CMK (cell line): ENCODE measurements at places on chromosomes 4 and X.

DNA sequence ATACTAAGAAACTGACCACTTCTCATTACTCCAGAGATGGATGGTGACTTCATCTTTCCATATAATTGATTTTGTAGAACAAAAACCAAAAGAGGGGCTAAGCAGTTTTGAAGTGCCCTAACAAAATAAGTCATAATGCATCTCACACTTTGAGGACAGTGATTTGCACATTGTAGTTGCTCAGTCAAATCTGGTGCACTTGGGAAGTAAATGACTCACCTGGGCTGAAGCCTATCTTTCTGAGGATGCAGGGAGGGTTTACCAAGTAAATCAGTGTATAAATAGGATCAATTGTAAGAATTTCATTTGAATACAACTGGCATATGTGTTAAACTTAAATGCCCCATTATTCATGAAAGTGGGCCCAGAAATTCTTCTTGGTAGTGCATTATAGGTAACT lies 134.2 kb downstream of the DCLK2 start:
- DNase-seq = no peak

DNA sequence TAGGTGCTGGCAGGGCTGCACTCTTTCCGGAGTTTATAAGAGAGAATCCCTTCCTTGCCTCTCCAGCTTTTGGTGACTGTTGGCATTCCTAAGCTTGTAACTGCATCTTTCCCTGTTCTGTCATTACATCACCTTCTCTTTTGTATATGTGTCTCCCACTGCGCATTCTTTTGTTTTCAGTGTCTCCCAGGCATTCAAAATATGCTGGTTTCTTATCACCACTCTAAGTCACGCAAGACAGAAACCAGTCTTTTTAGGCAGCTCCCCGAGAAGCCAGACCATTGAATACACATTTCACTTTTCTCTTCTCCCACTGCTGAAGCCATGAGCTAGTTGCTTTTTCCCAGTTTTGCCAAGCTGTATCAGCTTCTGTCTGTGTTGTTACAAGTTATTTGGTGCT lies 71.0 kb downstream of the LAS1L start:
- DNase-seq = no peak

DNA sequence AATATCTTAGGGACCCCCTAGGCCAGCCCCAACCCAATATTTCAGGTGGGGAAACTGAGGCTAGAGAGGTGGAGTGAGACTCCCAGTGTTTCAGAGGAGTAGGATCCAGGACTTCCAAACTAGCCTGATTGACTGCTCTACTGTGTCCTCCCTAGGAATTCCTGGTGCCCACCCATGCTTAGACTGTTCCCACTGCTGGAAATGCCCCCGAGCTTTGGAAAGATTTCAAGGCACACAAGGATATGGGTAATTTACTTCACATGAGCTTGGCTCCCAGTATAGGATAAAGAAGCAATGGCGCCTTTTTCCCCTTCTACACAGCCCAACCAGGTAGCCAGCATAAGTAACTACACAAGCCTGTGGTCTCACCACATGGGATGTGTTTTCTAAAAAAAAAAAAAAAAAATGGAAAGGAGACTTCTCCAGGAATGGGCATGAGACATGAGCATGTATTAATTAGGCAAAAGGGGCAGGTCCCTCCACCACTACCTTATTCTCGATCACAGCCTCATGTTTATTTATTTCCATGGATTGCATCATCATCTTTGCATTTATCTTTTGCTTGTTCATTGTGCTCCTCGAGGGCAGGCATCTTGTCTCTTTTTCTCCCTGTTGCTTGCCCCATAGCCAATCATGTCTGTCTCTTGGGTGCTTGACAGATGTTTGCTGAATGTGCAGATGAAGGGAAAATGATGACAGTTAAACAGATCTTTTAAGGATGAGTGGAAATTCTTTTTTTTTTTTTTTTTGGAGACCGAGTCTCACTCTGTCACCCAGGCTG lies 66.7 kb downstream of the DRD5 start:
- no peak for DNase-seq

DNA sequence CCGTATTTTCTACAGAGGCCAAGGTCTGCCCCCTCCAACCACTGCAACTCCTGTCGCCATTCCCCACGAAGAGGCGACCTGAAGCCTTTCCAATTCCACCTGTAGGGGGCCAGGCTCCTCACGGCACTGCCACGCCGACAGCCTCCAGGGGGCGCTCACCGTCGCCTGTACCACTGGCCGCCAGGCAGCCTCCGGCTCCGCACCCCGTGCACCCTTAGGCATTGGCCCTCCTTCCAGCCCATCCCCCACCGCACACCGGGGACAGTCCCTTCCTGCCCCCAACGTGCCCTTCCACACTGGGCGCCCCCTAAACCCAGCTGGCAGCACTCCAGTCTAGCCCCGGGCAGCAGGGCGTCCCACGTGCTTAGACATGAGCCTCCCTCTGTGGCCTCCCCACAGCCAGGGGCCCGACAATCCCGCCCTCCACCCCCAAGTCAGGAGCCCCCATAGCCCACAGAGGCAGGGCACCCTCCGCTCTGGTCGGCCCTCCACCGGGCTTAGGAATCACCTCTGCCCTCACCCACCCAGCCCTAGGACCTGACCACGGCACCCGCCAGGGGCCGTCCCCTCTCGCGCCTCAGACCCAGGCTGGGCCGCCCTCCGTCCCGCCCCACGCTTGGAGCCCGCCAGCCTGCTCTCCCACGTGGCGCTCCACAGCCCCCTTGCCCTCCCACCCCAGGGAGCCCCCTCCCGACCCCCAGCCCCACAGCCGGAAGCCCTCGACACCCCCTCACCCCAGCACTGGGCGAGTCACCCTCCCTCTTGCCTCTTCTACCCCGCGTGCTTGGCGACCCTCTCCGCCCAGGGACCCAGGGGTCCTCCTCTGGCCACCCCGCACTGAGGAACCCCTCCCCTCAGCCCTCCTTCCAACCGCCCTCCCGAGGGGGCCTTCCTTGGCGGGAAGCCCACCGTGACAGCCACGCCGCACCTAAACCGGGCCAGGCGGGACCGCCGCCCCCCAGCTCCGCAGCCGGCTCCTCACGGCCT lies 711 bp downstream of the PNMA6E start:
- DNase-seq = peak; percentile 41

- DNase-seq = no peak
Measured at GRCh38 chr4:169119536-169119935, 109.5 kb upstream of the CBR4 start.

- DNase-seq = no peak
Measured at GRCh38 chrX:123590842-123591486, 141.9 kb downstream of the THOC2 start.

- DNase-seq = no peak
Measured at GRCh38 chr4:169846396-169846795, 88.7 kb upstream of the HPF1 start.

- no peak for DNase-seq
Measured at GRCh38 chr4:14410516-14410915, 591.8 kb upstream of the CPEB2 start.

DNA sequence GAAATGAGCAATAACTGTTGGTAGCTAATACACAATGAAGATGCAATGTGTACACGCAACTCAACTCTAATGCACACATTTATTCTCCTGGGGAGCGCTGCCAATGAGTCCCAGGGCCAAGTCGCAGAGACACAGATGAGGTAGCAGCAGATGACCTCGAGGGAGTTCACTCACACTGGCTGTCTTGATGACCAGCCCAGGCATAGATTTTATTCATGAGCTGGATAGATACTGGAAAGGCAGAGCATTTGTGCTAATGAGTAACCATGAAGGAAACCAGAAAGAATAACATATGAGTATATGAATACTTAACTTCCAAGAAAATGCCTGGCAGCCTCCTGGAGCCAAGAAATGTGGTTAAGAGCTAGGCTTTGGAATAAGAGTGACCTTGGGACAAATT lies 42.3 kb downstream of the RASL11B start:
- no peak for DNase-seq

- DNase-seq = no peak
Measured at GRCh38 chrX:68808686-68809357, 20.0 kb upstream of the EFNB1 start.

DNA sequence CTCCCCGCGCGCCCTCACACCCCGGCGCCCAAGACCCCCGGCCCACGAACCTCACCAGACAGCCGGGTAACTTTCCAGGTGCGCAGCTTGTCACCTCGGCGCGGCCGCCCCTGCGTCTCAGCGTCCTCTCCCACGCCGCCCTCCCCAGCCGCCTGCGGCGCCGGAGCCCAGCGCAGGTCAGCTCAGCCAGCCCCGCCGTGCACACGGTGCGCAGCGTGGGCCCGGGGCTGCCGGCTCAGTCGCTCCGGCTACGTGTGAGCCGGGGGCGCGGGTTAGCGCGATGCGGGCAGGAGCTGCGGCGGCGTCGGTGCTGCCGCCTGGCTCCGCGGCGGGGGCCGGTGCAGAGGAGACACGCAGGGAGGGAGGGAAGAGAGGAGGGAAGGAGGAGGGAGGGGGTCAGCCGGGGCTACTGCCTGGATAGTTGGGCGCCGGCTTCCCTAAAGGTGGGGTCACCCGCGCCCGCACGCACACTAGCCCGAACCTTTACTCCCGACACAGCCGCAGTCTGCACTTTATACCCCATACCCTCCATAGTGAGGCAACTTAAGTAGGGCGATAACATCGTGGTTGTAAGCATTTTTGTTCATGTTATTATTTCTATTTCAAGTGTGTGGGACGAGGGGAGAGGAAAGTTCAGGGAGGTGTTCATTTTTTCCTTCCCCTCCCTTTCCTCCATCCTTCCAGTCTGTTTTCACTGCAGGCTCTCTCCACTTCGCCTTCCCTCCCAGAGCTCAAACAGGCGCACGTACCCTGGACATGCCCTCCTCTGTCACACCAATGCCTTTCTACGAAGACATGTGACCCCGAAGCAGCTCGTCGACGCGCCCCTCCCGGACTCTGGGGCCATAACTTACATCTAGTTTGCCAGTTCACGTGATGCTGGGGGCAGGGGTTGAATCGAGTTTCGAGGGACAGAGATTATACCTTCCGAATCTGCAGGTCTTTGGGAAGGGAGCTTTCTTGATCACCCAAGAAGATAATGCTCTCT lies at the start of gene PRKG2:
Gene PRKG2 (minus strand): TSS at position 342 of the 988 bp plus-strand sequence. CDS start 10,175 bp downstream, outside the sequence.
- DNase-seq = no peak

DNA sequence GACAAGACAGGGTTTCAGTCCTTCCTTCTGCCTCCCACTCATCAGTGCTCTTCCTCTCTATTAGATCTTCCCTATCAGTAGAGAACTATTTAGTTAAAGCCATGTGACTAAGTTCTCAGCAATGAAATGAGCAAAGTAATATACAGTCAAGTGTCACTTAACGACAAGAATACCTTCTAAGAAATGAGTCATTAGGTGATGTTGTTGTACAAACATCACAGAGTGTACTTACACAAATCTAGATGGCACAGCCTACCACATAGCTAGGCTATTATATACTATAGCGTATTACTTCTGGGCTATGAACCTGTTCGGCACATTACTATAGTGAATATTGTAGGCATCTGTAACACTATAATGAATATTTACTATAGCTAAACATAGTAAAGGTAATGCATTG lies 71.3 kb downstream of the POU4F2 start:
- DNase-seq = no peak

DNA sequence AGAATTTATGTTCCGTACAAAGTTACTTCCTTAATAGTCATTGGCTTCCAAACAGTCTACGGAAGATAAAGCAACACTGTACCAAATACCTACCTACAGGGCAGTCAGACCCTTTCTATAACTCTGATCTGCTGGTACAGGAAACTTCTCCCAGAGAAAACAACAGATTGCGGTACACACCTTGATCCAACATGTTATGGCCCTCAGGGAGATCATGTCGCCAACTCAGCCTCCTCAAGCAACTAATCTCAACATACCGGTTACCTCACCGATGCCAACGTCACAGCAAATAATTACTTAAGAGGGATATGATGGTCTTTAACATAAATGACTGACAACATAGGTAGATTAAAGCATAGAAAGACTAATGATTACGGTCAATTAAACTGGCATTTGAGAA lies 70.4 kb downstream of the RFC1 start:
- DNase-seq = no peak

DNA sequence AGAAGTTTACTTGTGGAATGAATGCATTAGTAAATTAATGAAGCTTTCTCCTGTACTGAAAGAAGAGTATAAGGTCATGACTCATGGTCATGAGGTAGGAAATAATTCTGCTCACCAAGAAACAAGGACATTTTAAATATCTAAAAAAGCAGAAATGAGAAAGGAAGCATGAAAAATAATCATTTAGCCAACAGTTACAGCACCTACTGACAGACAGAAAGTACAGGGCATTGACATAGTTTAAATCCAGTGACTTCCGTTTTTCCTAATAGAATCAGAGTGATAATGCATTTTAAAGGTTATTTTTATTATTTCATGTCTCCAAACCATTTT lies 30.5 kb upstream of the ACSL1 start:
- no peak for DNase-seq
